ENCODE measurements at places on chromosomes 12 and 14. TPM values are rescaled to one million over a fixed set of nuclear protein-coding genes. Genes with fewer than 3 reads are reported as not detected.

RPL10L gene
- not detected for total RNA-seq

KRT74 gene
- total RNA-seq, result not detected

PIWIL1 gene
- not detected for total RNA-seq

PAH gene
- total RNA-seq, result not detected

TGM1 gene
- total RNA-seq, result 2.5 TPM

SYCP3 gene
- 0.34 TPM for total RNA-seq

GLT8D2 gene
- total RNA-seq, result 47.1 TPM

TSPAN8 gene
- not detected for total RNA-seq
